HFF-Myc (cell line): ENCODE measurements at places on chromosomes 2 and 18.

DNA sequence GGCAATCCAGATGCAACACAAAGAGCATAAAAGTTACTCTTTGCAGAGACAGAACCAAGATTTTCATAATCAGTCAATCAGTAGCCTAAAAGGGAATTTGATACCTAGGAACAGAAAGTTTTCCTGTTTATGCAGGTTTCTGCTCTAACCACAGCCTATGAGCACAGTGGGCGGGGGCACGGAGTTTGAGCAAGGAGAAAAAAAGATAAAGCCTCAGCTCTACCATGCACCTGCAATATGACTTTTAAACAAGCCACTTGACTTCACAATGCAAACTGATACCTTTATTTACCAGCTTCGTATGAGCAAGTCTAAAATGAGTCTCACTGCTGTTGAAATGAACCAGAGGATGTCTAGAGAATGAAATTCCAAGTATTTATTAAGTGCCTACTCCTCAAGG is 5.6 kb upstream of the LRATD1 start:
- DNase-seq: no peak

GRCh38 chr2:68603059-68603458 is 40.3 kb upstream of the PROKR1 start:
- no peak for DNase-seq

DNA sequence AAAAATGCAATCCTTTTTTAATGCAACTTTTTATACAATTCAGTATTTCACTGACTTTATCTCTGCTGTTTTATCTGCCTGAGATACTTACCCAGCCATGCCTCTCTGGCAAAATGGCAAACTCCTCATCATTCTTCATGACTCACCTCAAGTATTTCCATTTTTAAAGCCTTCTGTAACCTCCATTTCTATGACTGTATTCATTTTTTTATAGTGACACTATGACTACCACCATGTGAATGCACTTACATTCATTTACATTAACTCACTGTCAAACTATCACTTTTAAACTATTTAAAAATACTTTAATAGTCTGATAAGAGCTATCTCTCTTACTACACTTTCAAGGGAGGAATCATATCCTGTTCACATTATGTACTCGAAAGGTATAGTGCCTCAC is 99.4 kb upstream of the SCN7A start:
- DNase-seq: peak; percentile 4

DNA sequence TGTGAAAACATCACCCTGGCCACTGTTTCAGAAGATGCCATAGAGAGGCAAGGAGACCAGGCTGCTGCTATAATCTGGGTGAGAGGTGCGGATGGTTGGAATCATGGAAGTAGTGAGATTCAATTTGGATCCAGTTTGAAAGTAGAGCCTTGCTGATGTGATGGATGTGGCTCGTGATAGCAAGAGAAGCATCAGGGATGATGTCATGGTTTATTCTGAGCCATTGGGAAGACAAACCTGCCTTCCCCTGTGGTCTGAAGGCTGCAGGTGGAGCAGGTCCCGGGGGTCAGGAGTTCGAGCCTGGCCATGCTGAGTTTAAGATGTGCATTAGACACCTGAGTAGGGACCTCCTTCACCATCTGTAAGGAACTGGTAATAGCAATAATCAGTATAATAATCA is 49.6 kb upstream of the CHMP1B start:
- DNase-seq: no peak

DNA sequence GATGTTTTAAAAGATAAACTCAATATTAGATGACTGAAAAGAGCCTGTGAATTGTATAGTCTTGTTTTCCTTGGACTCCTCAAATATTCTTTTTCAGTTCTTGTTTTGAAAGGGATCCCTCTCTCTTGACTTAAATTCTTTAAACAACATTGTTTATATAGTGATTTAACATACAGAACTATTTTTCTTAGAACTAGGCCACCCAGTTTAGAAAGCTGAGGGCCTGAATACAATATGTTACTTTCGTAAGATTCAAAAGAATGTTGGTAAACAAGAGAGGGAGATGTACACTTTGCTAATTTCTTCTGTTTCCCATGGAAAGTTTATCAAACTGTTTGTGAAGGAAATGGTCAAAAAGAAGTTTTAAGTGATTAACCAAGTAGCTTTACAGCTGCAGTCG is 5.5 kb upstream of the TSPYL6 start:
- no peak for DNase-seq

DNA sequence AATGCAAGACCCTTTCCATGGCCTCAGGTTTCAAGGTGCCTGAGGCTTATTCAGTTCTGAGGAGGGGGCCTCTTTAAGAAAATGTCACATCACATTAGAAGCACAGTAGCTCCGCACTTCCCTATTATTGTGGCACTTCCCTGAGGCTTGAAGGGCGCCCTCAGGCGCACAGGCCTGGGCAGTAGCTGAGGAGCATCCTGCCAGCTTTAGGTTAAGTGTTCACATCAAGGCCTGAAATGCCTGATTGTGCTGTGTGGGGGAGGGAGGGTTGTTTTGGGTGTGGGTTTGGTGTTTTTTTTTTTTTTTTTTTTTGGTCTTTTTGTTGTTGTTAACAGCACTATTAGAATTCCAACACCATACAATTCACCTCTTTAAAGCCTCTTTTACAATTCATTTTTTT is 107.9 kb downstream of the CABLES1 start:
- no peak for DNase-seq

- peak; percentile 24 for DNase-seq
Measured at GRCh38 chr18:650428-650858, 7.0 kb upstream of the TYMS start.

DNA sequence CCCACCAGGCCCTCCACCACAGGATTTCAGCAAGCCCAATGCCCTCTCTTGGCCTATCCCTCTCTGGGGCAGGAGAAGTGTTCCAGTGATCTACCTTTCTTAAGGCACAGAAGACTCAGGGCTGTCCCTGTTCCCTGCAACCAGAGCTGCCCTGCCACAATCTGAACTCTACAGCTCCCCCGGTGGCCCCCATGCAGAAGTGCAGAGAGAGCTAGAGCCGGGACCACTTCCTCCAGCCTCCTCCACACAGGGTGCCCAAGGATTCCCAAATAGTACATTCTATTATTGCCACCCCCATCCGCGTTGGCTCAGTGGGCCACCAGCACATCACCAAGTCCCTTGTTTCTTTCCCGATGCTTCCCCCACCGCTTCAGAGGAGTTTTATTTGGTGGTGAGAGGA is 114.8 kb upstream of the PTPRM start:
- no peak for DNase-seq

DNA sequence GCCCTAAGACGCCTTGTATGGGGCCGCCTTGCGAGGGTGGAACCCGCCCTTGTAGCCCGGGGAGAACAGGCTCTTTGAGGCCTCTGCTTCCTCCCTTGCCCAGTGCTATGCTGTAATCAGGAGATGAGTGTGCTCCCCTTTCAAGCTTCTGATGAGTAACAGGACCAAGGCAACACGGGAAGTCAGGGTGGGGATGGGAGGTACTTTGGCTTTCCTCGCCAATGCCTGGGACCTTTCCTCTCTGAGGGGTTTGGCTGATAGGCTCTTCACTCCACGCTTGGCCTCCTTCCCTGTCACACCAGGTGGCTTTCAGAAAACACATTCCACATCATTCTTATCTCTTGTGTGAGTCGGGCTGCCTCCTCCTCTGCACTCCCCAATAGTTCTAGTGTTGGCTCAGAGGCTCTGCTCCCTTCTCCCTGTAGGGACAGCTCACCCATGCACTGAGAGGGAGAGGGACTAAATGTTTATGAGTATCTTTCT is 223.7 kb upstream of the TRIB2 start:
- no peak for DNase-seq

GRCh38 chr2:6354546-6354945 is 511.2 kb downstream of the CMPK2 start:
- DNase-seq: no peak

DNA sequence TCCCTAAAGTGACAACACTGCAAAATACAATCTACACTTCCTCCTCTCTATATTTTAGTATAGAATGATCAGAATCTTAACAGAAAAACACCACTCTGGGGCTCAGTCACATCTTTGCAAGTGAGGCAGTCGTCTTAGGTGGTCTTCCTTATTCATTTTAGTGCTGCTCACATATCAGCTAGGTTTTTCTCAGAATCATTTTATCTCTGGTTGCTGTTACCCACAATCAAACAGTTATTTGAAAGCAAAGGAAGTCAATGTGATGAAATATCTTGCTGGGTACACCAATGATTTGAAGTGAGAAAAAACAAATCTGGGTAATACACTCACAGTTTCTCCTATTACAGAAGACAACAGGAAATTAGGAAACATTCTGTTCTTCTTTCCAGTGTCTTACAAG is 275.2 kb downstream of the DSEL start:
- no peak for DNase-seq

GRCh38 chr2:127061375-127062273 is 45.3 kb downstream of the BIN1 start:
- peak; percentile 36 for DNase-seq

- no peak for DNase-seq
Measured at GRCh38 chr2:9594366-9595054, 36.3 kb downstream of the YWHAQ start.

- DNase-seq: no peak
Measured at GRCh38 chr2:218471982-218472381, 53.1 kb downstream of the VIL1 start.

DNA sequence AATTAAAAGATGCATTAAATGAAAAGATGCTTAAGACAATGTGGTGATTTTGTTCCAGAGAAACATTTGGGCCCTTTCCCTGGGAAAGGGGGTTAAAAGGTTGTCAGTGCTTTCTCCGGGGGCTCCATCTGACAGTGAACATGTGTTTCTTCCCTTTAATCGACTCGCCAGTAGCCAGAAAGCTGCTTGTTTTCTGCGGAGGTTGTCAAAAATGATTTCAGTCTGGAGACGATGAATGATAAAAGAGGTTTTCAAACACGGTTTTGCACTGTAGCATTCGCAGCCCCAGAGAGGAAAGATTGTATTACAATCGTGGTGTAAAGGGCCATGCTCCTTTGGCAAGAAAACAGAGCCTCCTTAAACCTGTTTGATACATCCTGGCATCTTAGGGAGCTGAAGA is 111.5 kb upstream of the MEIS1 start:
- no peak for DNase-seq

DNA sequence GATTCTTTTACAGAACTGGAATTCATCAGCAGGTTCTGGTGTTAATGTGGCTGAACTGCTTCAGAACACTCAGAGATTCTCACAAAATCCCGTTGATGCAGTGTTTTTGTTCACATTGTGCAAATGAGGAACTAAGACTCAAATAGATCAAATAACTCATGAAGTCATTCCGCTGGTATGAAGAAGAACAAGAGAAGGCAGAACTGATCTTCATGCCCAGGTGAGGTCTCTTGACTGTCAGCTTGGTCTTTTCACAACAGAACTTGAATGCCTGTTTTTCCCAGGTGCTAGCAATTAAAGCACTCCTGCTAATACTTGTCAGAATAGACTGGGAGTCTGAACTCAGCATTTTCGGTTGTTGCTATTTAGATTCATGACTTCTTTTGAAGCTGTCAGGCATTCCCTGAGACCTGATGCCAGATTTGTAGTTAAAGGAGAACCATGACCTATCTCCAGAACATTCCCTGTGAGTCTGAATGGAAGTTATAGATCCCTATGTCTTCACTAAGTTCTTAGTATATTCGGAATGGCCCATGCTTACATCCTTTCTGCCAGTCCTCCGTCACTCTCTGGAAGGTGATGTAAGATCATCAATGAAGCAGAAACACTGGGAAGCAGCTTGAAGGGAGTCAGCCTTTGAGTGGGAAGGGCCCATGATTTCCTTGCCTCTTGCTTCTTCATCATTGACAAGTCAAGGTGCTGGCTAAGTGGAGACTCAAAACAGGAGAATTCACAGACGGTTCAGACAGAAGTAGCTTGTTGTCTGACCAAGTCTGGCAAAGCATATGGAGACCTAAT is 155.7 kb downstream of the MTCL1 start:
- no peak for DNase-seq

- DNase-seq: no peak
Measured at GRCh38 chr2:154698721-154699574, 453 bp downstream of the KCNJ3 start.

- no peak for DNase-seq
Measured at GRCh38 chr2:159912580-159912979, 114.6 kb upstream of the CD302 start.

GRCh38 chr2:44549099-44549471 is 187.3 kb downstream of the CAMKMT start:
- peak; percentile 76 for DNase-seq

DNA sequence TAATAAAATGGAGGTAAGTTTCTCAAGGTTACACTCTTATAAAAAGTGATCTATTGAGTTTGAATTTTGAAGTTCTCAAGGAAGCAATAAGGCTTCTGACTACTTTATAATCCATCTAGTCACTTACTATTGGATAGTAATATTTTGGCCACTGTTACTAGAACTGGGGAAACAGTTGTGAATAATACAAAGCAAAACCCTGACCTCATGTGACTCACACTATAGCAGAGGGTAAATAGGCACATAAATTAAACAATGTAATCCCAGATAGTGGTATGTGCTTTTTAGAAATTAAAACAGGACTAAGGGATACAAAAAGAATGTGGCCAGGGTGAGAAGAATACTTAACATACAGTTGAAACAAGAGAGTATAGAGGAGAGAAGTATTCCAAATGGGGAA is 78.6 kb downstream of the CALCRL start:
- DNase-seq: no peak

DNA sequence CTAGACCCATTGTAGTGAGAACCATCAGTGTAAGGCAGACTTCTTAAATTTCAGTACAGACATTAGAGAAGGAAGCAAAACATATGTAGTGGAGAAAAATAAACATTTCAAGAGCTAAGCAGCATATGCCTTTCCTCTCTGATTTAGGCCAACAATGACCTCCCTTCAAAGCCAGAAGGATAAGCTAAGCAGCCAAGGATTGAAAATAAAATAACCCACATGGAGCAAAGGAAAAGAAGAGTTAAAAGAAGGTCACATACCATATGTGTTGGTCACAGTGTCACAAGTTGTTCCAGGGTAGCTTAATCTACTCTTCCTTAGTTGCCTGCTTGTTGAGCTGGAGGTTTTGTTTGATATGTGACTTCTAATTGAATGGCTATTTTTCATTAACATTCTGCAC is 15.6 kb upstream of the LAMA1 start:
- no peak for DNase-seq

DNA sequence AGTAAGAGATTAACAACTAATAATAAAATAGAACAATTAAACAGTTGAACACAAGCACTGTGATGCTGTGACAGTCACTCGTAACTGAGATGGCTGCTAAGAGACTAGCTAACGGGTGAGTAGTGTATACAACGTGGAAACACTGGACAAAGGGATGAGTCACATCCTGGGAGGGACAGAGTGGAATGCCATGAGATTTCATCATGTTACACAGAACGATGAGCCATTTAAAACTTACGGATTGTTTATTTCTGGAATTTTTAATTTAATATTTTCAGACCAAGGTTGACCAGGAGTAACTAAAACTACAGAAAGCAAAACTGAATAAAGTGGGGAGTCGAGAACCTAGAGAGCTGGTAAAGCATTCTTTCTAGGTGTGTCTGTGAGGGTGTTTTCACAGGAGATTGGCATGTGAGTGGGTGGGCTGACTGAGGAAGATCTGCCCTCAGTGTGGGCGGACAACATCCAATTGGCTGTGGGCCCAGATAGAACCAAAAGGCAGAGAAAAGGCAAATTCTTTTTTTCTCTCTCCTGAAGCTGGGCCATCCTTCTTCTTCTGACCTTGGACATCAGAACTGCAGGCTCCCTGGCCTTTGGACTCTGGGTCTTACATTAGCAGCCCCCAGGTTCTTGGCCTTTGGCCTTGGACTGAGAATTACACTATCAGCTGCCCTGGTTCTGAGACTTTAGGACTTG is 14.6 kb downstream of the TMSB10 start:
- DNase-seq: peak; percentile 98

- DNase-seq: no peak
Measured at GRCh38 chr18:9325716-9326115, 8.9 kb upstream of the TWSG1 start.

GRCh38 chr2:41989501-41990180 is 58.2 kb upstream of the PKDCC start:
- DNase-seq: no peak
